ENCODE measurements at places on chromosomes 7 and 10.

GRCh38 chr7:64888901-64889685 lies 14.0 kb upstream of the ZNF273 start:
- no peak for DNase-seq

DNA sequence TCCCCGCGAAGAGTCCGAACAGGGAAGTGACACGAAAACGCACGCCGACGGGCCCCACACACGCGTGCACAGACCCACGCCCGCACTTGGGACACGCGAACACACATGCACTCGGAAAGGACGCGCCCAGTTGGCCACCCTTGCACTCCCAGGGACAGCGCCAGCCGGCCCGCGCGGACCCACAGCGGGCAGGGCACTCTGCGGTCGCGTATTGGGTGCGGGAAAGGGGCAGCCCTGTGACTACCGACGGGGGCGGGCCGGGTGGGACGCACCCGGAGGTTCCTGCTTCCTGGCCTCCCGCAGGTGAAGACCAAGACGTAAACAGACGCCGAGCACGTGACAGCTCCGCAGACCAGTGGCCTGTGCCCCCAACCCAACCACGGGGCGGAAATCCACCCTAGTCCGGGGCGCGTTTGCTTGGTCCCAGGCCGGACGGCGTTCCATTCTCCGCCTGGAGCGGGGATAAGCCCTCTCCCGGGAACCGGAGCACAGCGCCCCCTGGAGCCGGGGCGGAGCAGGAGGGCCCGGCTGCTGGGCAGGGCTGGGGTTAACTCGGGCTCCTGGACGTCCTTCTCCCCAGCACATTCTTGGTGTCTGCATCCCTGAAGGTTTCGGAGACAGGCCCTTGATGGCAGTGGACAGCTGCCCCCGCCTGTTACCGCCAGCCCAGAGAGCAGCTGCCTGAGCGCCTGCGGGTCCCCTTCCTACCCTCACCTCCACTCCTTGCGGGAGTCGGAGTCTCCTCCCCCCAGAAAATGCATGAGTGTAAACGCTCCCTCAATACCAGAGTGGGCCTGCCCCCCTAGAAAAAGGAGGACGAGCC lies 2.0 kb upstream of the LZTS2 start:
- DNase-seq = peak; percentile 84

GRCh38 chr7:157889480-157889879 lies 552.7 kb downstream of the DNAJB6 start:
- DNase-seq = no peak

DNA sequence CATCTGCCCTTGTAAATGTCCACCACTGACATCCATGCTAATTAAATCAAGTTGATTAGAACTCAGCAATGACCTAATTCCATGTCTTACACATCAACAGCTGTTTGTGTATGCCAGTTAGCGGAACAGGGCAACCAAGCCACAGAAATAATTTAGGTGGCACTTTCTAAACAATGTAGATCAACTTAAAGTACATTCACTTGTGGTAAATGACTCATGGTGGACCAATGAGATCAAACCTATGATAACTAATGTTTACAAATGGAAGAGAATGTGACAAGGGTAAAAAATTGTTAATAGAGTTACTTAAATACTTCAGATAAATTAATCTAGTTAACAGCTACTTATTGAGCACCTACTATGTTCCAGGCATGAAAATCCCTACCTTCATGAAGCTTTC lies 63.1 kb upstream of the ICA1 start:
- no peak for DNase-seq

GRCh38 chr10:70355051-70356021 lies 27.1 kb downstream of the LRRC20 start:
- DNase-seq = peak; percentile 80

GRCh38 chr10:7373039-7373438 lies 37.8 kb downstream of the SFMBT2 start:
- no peak for DNase-seq

DNA sequence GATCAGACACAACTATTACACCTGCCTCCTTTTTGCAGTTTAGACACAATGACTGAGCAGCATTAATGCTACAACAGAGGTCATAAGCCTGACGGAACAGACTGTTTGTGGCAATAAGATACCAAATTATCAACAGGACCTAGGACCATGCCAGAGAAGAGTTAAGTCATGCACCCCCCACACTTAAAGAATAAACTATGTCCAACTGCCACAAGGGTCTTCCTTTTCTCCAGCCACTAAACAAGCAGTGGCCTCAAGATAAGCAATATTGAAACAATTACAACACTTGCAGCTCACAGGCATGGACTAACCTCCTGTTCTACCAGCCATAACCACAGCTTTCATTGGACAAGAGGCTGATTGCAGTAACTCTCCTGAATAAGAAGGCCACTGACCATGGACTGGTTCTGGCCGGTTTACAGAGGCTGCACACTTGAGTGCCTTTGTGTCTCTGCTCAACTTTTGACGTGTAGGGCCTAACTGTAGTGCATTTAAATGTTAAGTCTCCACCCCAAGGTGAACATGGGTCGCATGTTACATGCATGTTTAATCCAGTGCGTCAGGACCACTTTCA lies 104.4 kb downstream of the STRA8 start:
- DNase-seq = no peak

DNA sequence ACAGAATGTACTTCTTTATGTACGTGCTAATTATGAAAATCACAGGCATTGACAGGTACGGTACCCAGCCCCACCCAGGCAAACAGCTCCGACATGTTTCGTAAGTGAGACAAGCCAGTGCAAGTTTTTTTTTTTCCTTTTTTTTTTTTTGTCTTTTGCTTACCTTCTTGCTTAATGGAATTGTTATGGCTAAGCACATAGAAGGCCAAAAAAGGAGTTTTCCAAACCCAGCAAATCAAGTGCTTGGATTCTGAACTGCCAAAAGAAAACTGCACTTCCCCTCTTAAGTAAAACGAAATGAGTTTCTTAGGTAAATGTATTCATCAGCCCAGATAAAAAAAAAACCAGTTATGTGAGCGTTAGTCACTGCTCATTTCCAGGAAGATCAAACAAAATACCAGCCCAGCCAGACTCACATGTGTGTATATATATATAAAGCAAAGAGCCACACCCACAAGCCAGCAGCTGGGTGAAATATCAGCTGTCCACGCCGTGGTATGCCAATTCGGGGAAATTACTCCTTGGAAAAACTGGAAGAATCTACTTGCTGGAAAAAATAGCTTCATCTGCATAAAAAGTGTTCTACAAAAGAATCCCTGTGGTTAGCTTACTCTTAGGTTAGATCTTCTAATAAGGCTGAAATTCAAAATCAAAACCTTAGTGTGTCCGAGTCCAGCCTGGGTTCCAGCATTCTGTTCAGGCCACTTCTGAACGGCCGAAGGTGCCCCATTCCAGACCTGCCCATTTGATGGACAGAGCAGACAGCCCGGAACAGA lies 8.0 kb downstream of the KLF6 start:
- DNase-seq = no peak

GRCh38 chr7:80298201-80298600 lies 163.6 kb downstream of the GNAI1 start:
- DNase-seq = no peak

GRCh38 chr7:91835091-91835825 lies 45.2 kb downstream of the MTERF1 start:
- no peak for DNase-seq

DNA sequence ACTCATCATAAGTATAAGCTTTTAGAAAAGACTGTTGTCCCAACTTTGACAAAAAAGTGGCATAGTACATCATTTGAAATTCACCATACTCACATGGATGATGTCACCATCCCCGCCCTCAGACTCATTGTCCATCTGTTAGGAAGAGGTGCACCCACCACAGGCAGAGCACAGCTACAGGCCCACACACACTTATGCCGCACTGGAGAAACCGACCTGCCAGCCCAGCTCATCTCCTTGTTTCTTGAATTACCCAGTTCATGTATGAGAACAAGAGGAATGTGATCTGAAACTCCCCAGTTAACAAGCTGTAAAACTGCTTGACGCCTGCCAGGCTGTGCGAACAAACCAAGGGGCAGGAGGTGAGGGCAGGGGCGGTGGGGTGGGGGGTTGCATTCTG lies 312.0 kb downstream of the DPP6 start:
- DNase-seq = no peak

DNA sequence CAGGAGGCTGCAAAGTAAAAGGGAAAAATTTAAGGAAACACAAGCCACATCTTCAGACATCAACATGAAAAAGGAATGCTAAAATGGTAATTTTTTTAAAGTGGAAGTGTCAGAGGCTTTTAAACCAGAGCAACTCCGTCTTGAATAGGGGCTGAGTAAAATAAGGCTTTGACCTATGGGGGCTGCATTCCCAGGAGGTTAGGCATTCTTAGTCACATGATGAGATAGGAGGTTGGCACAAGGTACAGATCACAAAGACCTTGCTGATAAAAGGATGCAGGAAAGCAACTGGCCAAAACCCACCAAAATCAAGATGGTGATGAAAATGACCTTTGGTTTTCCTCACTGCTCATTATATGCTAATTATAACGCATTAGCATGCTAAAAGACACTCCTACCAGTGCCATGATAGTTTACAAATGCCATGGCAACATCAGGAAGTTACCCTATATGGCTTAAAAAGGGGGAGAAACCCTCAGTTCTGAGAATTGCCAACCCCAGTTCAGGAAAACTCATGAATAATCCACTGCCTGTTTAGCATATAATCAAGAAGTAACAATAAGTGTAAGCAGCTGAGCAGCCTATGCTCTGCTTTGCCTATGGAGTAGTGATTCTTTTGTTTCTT lies 128.3 kb downstream of the SKAP2 start:
- DNase-seq = no peak

GRCh38 chr7:120280743-120281142 lies 7.8 kb downstream of the KCND2 start:
- DNase-seq = no peak

- DNase-seq = no peak
These were observed 214.8 kb downstream of the CAMK1D start for GRCh38 chr10:12564173-12564572.

DNA sequence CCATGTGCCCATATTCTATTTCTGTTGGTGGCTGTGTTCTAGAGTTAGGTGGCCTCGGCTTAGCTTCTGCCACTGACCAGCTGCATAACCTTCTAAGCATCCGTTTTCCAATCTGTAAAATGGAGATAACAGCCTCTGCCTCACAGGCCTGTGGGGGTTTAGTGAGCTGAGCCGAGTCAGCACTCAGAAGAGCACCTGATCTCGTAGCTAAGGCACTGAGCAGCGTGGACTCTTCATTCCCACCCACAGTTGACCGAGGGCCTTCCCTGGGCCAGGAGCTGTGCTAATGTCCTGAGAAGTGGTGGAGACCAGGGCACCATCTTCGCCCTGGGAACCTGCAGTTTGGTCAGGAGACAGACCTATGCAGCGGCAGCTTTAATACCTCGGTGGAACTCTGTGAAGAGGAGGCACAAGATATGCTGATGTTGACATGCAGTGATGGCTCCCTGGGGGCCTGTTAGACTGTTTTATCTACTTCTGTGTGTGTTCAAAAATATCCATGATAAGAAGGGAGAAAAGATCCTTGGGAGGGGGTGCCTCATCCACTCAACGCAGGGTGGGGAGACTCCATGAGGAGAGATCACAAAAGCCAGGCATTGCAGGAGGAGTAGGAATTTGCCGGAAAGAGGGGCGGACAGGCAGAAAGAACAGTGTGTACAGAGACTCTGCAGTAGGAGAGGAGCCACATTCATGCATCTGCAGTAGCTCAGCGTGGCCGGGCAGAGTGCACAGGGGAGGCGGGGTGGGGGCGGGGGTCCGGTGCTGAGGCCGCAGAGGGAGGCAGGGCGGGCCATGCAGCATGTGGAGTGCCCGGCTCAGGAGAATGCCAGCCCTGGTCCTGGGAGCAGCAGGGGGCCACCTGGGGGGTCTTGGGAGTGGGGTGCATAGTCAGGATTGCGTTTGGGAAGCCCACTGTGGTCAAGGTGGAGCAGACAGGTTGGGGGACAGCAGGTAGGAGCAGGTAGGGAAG lies 136.8 kb downstream of the C10orf105 start:
- no peak for DNase-seq

DNA sequence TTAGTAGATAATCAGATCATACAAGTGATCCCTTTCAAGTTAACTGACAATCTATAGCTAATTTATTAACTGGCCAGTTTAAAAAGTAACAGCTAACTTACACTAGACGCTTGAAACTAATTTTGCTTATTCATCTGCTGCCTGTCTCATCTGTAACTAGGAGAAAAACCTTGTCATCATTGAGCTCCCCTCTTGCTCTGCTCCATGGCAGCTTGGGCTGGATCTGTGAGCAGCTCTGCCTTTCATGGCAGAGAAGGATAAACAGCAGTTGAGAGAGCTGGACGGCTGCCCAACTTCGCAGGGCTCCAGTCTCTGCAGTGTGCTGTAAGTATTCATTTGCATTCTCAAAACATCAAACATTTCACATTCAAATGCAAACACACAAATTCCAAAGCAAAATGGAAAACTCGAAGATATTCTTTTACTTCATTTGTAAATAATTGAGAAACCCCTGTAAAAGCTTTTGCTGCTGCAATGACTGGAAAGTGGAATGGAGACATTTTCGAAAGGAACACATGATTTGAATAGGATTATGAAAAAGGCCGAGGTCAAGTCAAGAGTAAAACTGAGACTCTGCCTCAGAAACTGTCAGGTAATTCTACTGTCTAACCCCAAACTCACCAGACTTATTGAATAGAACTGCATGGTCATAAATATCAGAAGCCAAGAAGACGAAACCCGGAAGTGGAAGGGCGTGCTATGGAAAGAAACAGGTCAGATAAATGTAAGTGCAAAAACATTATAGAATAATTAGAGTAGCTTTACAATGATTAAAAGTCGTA lies 17.6 kb downstream of the SLC35B4 start:
- peak; percentile 32 for DNase-seq

GRCh38 chr10:104306897-104307296 lies 31.4 kb downstream of the ITPRIP start:
- DNase-seq = no peak

DNA sequence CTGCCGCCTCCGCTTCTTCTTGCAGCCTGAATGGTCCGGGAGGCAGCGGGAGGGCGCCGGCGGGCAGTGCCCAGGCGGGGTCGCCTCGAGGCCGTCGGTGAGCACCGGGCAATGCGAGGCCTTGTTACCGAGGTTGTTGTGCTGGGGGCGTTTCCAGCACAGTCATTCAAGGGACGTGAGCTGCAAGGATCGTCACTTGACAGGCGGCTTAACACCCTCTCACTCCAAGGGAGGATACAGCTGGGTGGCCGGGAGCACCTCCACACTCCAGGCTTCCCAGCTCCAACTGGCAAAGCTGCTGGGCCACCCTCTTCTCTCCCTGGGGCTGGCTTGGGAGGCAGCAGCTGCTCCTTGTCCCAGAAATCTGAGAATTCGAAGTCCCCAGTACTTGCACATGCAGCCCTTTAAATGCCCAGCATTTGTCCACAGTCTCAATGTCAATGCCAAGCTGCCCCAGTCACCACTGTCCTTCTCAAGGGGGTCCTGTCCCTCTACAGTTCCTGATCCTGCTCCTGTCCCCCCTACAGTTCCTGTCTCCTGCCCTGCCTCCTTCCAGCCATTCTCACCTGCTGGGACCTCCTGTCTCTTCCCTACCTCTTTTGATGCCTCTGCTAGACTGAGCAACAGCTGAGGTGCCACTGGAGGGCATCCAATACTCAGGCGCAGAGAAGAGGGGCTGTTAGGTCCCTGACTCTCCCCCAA lies 4.4 kb upstream of the HOXA11 start:
- no peak for DNase-seq

DNA sequence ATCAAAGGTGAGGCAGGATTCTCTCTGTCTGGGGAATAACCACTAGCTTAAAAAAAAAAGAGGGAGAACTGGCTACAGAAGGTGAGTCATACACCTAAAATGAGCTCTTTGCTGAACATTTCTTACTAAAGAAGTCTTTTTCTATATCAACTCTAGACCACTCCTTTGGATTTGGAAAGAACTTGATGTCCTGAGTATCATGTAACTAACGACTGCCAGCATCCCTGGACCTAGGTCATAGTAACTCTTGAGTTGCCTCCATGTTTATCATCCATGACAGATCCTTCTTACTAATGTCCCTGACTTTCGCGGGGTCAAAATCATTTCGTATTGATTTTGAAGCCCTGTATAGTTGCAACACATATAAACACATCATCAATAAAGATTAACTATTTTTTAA lies 89.1 kb downstream of the CNOT4 start:
- no peak for DNase-seq

Data from NCI-H82 (cell line).